Amniotic stem cell (primary cell): ENCODE measurements at places on chromosomes 5 and 9.

- DNase-seq: peak; percentile 65
Observed at GRCh38 chr9:129964901-129965734, 77.9 kb downstream of the FNBP1 start.

DNA sequence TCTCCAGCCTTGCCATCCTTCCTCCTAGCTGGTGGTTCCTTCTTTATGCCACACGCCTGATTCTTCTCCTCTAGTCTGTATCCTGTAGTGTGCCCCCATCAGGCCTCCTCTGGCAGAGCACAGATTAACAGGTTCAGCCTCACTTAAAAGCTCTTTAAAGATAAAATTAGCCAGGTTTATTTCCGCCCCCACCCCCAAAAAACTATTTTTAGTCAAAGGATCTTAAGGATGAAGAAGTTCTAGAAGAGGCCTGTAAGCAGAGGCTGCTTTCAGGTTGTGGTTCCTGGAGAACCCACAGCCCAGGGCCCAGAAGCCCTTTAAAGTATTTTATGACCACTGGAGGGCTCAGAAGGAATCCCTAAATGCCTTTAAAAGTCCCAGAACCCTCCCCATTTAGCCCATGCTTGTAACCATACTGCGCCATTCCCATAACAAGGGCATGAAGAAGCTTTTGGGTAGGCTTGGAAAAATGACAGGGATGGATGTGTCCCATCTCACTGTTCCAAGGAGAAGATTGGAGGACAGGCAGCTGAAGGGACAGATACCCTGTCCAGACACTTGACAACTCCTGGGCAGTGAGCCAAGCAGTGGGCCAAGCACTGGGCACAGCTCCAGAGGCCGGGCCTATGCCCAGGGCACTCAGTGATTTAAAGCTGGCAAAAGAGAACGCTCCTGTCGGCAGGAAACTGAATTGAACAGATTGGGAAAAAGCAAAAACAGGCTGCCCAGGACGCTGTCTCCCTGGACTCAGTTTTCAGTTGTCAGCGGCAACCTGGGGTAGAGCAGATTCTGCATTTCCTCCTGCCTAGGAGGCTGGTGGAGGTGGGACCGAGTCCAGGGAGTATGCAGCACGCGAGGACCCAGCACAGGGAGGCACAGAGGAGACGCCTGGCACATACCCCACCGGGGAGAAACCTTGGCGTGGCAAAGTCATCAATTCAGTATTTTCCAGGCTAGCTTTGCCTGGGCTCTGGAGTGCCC lies 106.3 kb upstream of the SSBP2 start:
- no peak for DNase-seq

GRCh38 chr5:81044868-81045267 lies 84.7 kb downstream of the RASGRF2 start:
- DNase-seq: no peak

DNA sequence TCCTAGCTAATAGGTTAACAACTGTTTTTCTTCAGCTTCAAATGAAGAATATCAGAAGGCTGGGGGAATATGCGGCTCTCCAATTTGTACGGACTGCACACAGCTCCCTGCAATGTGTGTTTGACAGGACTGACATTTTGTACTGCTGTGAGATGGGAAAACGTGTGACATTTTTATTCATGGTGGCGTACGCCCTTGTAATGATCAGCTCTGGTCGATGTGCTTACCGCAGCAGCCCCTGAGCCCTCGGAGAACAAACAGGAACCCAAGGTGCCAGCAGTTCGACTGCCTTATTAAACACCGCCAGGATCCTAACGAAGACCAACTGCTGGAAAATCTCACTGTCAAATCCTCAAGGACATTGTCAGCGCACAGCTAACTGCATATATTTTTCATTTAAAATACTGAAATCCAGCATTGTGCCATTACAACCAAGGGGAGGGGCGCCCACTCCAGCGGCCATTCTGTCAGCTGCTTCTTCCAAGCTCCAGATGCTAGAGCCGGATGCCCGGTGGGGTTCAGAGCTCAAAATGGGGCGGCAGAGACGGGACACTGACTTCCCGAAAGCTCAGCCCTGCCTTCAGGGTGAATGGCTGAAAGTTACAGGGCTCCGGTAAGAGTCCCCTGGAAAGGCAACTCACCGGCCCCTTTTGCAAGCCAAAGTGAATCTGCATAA lies 66.8 kb downstream of the CRB2 start:
- no peak for DNase-seq

DNA sequence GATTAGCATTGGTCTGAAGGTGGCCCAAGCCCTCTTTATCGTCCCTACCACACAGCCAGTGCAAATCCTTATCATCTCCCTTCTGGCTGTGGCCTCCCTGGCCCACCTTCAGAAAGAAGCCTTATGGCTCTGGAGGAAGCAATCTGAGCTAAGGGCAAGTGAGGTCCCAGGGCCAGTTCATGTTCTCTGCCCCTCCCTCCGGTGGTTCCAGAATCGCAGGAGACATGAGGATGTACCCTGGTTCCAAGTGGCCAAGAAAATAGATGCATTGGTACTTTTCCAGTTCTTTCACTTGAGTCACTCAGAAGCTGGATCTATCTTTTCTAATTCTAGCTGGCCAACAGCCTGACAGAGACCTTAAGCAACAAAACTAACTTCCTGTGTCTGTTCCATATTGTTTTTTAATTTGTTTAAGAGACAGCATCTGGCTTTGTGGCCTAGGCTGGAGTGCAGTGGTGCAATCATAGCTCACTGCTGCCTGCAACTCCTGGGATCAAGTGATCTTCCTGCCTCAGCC lies 60.7 kb downstream of the LHFPL2 start:
- no peak for DNase-seq

DNA sequence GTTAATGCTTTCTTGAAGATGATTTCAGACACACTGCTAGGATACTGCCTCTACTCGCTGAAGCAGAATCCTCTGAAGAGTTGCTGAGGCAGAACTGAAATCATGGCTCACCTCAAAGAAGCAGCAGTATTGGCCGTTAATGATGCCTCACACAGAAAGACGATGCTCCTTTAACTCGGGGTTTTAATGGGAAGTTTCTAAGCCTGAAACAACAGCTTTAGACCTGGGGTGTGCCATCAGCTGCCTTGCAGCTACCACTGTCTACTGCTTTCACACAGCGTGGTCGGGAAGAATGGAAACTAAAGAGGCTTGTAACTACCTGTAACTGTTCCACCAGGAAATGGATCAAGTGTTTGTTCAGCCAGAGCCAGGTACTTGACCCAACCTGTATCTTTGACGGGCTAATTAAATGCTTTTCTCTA lies at the start of gene CTXN3:
TSS of gene CTXN3 (plus strand) at position 65 of the 422 bp plus-strand sequence. CDS start 8,440 bp downstream, outside the sequence.
- no peak for DNase-seq
